ENCODE measurements at places on chromosomes 2 and 18. TPM values are rescaled to one million over a fixed set of nuclear protein-coding genes. Genes with fewer than 3 reads are reported as not detected.

DNA sequence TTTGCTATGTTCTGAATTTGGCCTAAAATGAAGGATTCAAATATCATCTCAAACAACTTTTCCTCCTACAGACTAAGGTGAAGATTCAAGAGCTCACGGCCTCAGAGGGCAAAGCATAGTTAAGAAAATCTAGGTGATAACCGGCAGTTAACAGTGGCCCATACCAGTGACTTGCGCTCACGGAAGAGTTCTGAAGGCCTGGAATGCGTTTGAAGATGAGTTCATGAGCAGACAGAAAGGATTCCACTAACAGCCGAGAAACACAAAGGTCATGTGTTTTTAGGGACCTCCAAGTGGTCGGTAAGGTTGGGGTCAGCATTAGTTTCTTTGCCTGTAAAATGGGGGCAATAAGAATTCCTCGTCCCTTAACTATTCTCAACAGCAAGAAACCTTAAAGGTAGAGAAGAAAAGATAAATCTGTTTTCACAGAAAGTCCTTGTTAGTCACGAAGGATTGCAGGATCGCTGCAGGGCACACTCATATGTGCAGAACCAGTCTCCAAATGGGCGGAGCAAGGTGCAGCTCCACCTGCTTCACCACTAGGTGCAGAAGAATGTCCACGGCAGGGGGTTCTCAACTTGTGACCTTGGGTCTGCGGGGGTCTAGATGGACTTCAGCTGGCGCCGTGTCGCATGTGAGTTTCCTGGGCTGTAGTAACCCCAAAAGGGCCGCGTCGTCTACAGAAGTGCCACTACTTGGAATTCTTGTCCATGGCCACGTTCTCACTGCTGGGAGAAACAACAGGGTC lies 708 bp upstream of the RPIA start:
- H3K27ac ChIP-seq = peak overlapping the region; percentile 87
- no peaks in the 10 kb centered on the region for H3K27me3 ChIP-seq
- H3K4me1 ChIP-seq = peaks cover 30% of the 10 kb centered on the region
- H3K4me3 ChIP-seq = peak overlapping the region; percentile 87

RTTN gene
- total RNA-seq = 32.8 TPM

SP140L gene
- total RNA-seq = 107 TPM

DNA sequence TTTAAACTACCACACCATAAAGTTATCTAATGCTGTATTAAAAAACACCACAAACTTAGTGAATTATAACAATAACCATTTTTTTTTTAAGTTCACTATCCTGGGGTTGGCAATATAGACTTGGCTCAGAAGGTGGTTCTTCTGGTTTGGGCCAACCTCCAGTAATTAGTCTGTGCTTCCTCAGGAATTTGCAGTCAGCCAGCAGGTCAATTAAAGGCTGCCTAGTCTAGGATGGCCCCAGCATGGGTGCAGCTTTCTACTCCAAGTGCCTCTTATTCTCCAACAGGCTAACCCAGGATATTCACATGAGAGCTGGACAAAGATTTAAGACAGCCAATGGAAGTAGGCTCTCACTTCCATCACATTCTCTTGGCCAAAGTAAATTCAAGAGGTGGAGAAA lies 379.1 kb upstream of the FIGN start:
- H3K27ac ChIP-seq = no peak overlapping the region
- H3K4me3 ChIP-seq = no peak overlapping the region
- H3K4me1 ChIP-seq = no peaks in the 10 kb centered on the region

GRCh38 chr18:50071397-50071796 lies 123.5 kb downstream of the MYO5B start:
- no peak overlapping the region for H3K4me3 ChIP-seq
- H3K4me1 ChIP-seq = peaks cover 4% of the 10 kb centered on the region

All from activated naive CD8-positive, alpha-beta T cell treated with anti-CD3 and anti-CD28 coated beads, Interleukin-2, amount 10 ng/mL, durations not matched to agents 7 days and 5 days (primary cell).